GOT3 (cell line): ENCODE measurements at places on chromosomes 12 and 14.

GRCh38 chr12:63457857-63458256 lies 210.4 kb downstream of the DPY19L2 start:
- no peak for DNase-seq

DNA sequence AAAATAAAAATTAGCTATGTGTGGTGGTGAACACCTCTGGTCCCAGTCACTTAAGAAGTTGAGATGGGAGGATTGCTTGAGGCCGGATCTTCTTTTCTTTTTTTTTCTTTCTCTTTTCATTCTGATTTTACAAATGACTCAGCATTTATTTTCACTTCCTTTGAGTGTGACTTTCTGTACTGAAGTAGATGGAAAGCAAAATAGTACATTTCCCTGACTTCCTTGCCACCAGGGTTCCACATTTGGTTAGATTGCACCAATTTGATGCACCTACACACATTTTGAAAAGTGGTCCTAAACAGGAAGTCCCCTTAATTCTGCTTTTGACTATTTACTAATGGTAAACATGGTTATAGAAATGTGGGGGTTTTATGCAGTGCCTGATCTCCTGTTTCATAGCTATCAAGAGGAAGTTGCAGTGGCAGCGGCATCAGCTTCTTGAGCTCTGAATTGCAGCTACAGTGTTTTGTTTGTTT lies 13.0 kb upstream of the LEMD3 start:
- DNase-seq: no peak

- no peak for DNase-seq
These were observed 24.5 kb downstream of the GPRC5D start for GRCh38 chr12:12927211-12928079.

DNA sequence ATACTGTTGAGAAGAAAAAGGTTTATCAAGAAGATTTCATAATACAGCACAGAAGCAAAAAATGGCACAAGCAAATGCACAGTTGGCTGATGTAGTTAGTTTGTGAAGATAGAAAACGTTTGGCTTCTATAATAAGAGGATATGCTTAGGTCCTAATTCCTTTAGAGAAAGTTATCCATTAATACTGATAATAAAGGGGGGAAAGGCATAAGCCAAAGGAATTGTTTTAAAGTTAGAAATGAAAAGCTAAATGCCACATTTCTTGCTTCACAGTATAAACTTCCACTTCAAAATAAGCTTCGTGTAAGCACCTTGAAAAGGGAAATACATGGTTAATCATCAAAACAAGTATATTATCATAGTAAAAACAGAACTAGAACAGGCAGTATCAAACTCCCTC lies 12.4 kb downstream of the LMO3 start:
- no peak for DNase-seq

- no peak for DNase-seq
These were observed 414.0 kb upstream of the ATP2B1 start for GRCh38 chr12:90122681-90123080.

DNA sequence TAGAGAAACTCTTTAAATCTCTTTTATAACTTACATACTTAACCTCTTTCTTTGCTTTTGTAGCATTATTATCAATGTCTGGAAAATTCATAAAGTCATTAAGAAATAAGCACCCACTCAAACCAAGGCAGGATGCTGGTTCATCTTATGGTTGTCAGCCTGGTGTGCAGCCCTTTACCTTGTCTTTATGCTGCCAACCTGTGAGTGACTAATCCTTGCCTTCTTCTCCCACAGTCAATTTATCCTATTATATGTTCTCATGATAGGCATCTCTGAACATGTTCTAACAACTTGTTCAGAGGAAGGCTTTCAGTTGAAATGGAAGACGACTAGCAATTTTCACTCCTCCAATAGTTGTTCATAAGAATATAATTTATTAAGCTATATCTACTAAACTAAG lies 186.9 kb upstream of the CAND1 start:
- DNase-seq: no peak

- no peak for DNase-seq
These were observed 388.7 kb downstream of the TMEM117 start for GRCh38 chr12:44224399-44225148.

- DNase-seq: no peak
These were observed 14.2 kb upstream of the OAS2 start for GRCh38 chr12:112964067-112964670.

- no peak for DNase-seq
These were observed 2.2 kb downstream of the ZFP36L1 start for GRCh38 chr14:68790644-68791077.

DNA sequence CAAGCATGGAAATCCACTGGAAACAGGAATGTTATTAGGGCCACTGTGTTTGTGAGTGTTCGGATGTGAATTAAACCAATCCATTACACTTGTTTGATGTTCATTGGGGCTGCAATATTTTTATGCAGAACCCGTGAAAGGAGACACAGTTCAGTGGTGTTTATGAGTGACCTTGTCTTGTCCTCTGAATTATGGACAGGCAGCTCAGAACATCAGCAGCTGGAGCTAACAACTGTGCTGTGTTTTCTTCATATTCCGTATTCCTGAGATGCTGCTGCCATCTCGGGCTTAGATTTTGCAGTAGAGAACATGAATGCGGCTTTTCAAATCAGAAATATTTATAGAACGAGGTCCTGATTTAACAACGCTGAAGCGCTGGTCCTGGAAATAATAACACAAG lies 20.3 kb upstream of the CACNA1C start:
- no peak for DNase-seq

DNA sequence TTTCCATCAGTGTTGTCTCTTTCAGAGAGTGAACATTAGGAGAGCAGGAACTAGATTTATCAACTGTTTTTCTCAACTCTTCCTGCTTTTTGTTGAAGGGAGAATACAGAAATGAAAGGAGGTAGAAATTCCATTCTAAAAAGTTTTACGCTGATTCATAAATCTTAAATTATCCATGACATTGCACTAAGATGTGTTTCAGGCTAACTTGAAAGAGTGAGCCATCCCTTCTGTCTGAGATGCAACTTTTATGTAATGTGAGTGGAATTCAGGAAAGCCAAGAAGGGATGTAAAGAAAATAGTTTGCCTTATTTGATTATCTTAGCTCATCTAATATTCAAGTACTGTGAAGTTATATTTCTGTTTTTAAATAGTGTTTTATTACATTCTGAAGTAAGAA lies 349.5 kb upstream of the RGS6 start:
- DNase-seq: no peak

DNA sequence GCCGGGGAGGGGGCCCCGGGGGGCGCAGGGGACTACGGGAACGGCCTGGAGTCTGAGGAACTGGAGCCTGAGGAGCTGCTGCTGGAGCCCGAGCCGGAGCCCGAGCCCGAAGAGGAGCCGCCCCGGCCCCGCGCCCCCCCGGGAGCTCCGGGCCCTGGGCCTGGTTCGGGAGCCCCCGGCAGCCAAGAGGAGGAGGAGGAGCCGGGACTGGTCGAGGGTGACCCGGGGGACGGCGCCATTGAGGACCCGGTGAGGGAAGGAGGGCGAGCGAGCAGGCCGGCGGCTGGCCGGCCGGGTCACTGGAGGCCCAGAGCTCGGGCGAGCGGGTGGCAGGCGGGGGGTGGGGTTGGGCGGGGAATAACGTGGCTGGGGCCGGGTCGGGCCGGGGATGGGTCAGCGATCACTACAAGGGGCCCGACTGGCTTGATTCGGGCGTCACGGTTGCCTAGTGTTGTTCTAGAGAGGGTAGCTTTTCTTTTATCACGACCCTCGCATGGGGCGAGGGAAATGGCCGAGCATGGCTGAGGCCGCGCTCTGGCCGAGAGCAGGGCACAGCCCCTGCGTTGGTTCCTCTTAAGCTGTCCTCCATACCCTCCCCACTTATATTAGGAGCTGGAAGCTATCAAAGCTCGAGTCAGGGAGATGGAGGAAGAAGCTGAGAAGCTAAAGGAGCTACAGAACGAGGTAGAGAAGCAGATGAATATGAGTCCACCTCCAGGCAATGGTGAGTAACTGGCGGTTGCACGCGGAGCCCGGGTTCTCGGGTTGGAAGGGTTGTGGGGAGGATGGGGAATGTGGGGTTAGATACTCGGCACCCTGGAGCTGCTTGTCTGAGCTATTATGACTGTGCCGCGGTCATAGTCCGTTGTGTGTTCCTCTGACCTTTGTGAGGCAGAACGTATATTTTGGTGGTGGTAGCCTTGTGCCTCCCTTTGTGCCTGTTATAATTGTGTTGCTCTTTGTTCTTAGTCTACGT lies 603 bp downstream of the PABPN1 start:
- DNase-seq: no peak

GRCh38 chr14:79144896-79145295 lies 974.7 kb downstream of the NRXN3 start:
- no peak for DNase-seq

DNA sequence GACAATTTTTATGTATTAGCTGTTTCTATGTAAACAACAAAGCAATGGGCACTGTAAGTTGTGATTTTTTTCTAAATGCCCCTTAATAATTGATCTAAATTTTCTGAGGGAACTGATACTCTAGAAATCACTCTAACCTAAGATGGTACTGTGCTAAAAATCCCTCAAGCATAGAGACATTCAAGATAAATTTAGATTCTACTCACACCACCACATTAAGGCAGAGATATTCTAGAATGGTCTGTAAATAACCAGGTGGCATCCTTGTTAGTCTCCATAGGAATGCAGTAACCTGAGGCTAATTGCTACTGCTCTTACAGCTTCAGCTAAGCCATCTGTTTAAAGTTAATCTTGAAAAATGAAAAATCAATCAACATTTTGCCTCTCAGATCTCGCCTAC lies 87.3 kb downstream of the SLC41A2 start:
- no peak for DNase-seq

GRCh38 chr12:74111688-74112360 lies 425.8 kb upstream of the ATXN7L3B start:
- DNase-seq: no peak

GRCh38 chr12:27009881-27010301 lies 4.3 kb downstream of the TM7SF3 start:
- no peak for DNase-seq

DNA sequence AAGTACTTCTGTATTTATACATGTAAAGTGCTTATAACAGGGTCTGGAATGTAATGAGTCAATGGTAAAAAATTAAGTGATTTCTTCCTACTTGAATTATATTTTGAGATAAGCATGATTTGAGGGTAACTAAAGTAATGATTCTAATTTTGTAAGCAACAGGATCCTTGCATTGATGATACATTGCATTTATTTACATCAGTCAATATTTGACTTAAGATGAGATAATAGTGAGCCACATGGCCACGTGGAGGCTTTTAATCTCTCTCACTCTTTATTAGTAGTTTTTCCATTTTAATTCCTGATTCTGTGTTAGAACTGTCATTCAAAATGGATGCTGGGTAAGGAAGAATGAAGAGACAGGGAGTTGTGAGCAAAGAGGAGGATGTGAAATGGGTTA lies 298.1 kb upstream of the PRICKLE1 start:
- no peak for DNase-seq

DNA sequence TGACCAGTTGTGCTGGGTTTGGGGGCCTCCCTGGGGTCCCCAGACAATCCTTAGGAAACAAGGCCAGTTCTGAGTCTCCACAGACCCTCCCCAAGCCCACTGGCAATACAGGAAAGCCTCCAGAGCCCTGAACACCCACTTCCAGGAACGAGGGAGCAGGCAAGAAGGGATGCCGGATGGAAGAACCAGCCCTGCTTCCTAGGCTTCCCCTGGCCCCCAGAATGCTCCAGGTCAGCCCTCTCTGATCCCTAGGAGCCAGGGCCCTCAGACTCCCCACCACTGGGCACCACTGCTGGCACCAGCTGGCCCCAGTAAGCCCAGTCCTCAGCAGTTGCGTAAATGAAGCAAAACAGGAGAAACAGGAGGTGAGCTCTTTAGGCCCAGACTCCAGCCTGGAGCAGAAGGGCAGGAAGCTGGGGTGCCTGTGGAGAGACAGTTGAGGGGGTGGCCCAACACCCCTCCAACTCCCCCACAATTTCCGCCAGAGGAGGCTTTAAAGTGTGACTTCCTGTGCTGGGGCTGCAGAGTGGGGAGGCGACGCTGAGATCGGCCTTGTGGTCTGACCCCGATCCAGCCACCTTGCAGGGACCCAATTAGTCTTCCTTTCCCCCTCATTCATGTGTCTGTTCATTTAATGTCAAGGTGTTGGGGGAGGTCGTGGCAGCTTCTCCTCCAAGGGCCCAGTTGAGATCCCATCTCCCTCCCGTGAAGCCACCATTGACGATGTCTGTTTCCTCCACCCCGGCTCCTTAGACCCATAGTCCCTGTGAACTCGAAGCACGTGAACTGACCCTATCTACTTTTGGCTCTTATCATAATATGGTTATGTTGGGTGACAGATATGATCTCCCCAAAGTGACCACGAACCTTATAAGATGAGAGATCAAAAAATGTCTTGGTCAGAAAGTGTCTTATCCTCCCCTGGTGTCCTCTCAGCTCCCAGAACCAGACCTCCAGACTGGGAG lies 4.7 kb downstream of the TNFRSF1A start:
- DNase-seq: no peak

DNA sequence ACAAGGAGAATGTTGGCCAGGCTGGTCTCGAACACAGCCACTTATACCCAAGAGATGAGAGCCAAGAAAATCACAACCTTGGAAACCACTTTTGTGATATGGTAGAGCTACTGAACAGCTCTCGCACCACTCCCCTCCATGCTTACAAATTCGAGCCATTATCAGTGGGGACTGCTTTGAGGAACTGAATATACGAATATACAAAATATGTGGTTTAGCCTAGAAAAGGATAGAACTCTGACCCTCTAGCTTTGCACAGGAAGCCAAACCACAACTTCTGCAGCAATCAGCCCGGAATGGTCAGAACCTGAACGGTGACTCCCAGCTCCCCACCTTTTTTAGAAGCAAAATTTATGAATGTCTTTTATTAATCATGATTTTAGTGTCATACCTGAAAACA lies 129.8 kb upstream of the TMEM132C start:
- DNase-seq: no peak

GRCh38 chr12:128644664-128645296 lies 179.0 kb downstream of the SLC15A4 start:
- DNase-seq: no peak

- no peak for DNase-seq
These were observed 142.7 kb downstream of the FOXA1 start for GRCh38 chr14:37452323-37452722.

- no peak for DNase-seq
These were observed 46.1 kb downstream of the DIO2 start for GRCh38 chr14:80164991-80165721.

DNA sequence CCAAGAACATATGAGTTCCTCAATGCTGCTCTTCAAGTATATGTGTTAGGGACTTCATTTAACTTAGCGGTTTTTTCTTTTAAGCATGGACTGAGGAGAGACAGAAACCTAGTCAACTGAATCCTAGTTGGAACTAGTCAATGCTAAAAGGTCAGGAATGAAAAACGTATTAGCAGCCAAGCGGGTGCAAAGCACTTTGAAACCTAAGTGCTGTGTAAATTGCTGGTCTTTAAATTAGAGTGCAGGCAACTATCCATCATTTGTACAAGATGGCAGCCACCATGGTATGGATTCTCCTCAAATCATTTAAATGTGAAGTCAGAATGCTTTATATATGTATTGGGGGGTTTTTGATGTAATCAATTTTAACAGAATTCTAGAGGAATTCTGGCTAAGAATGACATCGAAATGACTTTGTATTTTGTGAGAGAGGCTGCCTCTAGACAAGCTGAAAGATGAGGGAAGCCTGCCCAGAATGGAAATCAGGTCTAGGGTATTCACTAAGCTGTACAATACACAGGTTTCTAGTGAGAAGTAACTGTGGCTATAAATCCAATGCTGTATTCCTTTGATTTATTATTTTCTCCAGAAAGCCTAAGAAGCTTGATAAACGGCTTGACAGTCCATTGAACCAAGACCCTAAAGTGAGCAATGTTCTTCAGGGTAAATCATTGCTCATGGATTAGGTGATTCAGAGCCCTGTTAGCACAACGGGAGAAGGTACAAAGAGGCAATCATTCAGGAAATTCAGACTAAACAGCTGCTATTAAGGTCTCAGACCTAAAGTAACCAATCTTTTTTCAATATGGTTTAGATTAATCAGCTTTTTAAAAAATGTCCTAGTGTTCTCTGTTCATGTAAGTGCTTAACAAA lies 198.8 kb downstream of the ANO2 start:
- no peak for DNase-seq
